ENCODE measurements at places on chromosomes 6 and 20. TPM values are rescaled to one million over a fixed set of nuclear protein-coding genes. Genes with fewer than 3 reads are reported as not detected.

The TASP1 gene
- total RNA-seq: 6.7 TPM

The MKKS gene
- 11.2 TPM for total RNA-seq

The TRIM10 gene
- not detected for total RNA-seq

GRCh38 chr6:116369540-116369939 is 1.2 kb upstream of the DSE start:
- no peak for DNase-seq

The TRIM40 gene
- total RNA-seq: not detected

The IL20RA gene
- not detected for total RNA-seq

Measured in A172 (cell line).